ENCODE measurements at places on chromosomes 16 and 17.

- DNase-seq: peak; percentile 73
- peaks cover 2% of the 10 kb centered on the region for H3K4me1 ChIP-seq
- H3K4me3 ChIP-seq: peak overlapping the region; percentile 25
- H3K27ac ChIP-seq: no peak overlapping the region
Observed at GRCh38 chr16:68590201-68590994, 51.3 kb downstream of the ZFP90 start.

DNA sequence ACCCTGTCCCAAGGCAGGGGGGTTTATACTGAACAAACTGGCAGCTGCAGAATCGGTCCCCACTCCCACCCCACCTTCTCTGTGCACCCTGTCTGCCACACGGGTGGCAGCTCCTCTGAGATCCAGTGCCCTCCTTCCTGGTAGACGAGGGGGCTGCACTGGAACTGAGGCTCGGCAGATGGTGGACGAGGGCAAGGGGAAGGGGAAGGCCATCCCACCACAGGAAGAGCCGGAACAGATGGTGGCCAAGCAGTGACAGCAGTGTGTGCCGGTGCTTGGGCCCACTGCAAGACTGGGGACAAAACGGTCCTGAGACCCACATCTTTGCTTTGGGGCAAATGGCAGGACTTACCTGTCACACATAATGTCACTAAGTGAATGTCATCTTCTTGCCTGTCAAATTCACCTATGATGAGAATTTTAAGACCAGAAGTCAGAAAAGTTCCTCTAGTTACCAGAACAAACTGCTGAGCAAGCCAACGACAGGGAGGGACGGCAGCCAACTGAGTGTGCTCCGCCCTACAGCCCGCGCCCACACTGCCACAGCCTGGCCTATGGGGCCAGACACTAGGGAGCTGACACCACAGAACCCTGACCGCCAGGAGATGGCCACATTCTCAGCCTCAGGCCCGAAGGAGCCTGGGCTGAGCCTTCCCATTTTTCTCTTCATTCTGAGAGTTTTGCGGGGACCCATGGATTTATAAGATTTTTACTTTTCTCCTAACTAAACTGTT lies 14.4 kb downstream of the NTAN1 start:
- H3K4me1 ChIP-seq: no peaks in the 10 kb centered on the region
- H3K27me3 ChIP-seq: no peaks in the 10 kb centered on the region
- DNase-seq: no peak
- H3K36me3 ChIP-seq: peaks cover 13% of the 10 kb centered on the region
- no peak overlapping the region for H3K4me3 ChIP-seq

DNA sequence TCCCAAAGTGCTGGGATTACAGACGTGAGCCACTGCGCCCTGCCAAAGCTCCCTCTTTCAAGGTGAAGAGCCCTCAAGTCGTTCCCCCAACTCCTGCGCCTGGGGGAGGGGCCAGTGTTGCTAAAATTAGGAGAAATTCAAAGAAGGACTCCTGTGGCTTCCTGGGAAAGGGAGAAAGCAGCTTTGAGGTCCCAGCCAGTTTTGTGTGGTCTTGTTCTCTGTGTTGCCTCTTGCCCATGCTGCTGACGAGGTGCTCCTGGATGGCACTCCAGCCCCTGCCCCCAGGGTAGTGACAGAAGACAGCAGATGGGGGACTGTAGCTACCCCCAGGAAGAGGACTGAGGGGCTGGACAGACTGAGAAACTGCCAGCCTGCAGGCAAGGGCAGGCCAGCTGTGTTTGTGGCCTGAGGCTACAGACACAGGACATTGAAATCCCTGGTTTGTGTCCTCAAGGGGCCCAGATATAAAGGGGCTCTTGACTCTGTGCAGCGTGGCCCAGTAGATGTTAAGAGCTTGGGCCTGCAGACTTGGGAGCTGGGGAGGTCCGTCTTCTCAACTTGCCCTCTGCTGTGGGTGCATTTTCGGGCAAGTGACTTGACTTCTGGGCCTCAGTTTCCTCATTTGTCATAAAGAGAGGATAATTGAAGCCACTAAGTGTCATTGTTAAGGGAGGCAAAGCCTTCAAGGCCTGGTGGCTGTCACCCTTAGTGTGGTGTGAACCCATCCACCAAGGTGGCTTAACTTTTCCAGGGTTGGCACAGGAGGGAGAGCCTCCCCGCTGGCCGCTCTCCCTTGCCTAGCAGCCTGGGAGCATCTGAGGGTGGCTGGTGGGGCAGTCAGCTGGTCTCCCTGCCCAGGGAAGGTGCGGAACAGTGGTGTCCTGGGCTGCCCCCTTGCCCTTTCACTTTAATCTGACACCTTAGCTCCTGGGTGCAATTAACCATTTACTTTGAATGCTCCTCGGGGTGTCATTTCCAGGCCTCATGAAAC lies 4.1 kb downstream of the UBALD2 start:
- peak overlapping the region; percentile 96 for H3K27ac ChIP-seq
- H3K4me1 ChIP-seq: peaks cover 50% of the 10 kb centered on the region
- peak; percentile 63 for DNase-seq
- no peaks in the 10 kb centered on the region for H3K27me3 ChIP-seq
- H3K4me3 ChIP-seq: peak overlapping the region; percentile 88
- peaks cover 49% of the 10 kb centered on the region for H3K36me3 ChIP-seq

DNA sequence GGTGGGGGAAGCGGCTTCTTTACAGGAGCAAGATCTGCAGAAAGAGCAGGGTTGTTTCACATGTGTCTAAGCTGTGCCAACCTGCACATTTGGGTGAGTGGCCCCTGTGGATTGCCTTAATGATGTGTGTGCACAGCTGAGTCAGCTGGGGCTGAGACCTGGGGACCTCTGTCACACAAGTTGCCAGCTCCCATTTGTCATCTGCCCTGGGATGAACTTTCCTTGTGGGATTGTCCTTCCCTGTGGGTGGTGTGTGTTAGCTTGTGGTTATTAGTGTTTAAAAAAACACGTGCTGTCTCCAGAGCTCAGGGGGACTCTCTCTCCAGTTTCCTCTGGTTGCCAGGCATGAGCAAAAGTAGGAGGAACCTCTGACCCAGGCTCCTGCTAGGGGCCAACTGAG lies 400.5 kb upstream of the CCL2 start:
- no peaks in the 10 kb centered on the region for H3K36me3 ChIP-seq
- no peak for DNase-seq
- no peaks in the 10 kb centered on the region for H3K27me3 ChIP-seq

- peaks cover 9% of the 10 kb centered on the region for H3K27me3 ChIP-seq
- H3K4me3 ChIP-seq: no peak overlapping the region
- no peaks in the 10 kb centered on the region for H3K36me3 ChIP-seq
- no peak for DNase-seq
- peaks cover 2% of the 10 kb centered on the region for H3K4me1 ChIP-seq
Observed at GRCh38 chr17:39872751-39873150, 4.7 kb downstream of the ZPBP2 start.

GRCh38 chr16:2095315-2095853 lies 40.3 kb downstream of the PKD1 start:
- no peak overlapping the region for H3K27ac ChIP-seq
- H3K27me3 ChIP-seq: no peaks in the 10 kb centered on the region
- H3K36me3 ChIP-seq: no peaks in the 10 kb centered on the region
- no peak for DNase-seq

DNA sequence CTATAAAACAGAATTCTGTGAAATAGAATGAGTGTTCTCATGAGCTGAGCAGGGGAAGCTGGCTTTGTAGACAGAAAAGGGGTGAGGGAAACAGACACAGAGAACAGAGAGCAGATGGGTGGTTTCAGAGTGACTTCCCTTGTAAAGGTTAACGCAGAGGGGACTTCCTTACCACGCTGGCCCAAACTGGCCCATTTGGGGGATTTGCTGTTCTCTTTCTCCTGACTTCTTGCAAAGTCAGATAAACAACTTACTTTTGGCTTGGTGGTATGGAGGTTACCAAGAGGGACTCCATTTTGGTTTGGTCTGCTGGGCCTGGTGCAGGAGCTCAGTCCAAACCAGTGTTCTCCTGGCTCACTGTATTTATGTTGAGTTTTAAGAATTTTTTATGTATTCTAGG lies 48.4 kb downstream of the SEC14L1 start:
- peaks cover 36% of the 10 kb centered on the region for H3K4me1 ChIP-seq

DNA sequence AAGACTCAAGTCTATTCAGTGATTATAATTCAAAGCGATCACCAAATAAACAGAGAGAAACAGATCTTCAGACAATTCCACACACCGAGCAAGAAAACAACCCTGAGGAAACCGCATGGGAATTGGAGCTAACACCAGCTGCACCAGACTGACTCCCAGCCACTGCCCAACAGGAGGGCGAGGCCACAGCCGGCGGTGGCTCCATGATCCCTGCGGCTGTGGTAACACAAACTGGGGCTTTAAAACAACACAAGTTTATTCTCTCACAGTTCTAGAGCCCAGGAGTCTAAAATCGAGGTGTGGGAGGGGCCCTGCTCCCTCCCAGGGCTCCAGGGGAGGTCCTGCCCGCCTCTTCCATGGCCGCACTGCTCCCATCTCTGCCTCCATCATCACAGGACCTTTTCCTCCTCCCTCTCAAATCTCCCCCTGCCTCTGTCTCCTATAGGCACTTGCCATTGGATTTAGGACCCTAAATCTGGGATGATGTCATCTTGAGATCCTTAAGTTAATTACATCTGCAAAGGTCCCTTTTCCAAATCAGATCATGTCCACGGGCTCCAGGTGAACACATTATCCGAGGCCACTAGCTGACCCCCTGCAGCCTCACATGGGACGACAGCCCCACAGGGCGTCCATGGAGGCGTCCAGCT lies 9.7 kb upstream of the HEXD start:
- H3K4me1 ChIP-seq: peaks cover 6% of the 10 kb centered on the region

DNA sequence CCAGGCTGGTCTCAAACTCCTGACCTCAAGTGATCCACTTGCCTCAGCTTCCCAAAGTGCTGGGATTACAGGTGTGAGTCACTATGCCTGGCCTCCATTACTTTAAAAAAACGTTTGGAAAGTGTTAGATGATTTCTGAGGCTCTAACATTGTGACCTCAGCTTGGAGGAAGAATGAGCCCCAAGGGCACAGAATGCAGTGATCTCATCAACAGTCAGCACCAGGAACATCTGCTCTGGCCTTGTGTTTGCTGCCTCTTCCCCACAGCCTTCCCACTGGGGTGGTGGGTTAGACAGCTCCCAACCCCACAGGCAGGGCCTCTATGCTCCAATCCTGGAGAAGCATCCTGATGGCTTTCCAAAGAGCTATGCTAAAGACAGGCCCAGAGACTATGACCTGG lies 37.7 kb upstream of the SREBF1 start:
- no peak overlapping the region for H3K27ac ChIP-seq
- DNase-seq: no peak
- no peak overlapping the region for H3K4me3 ChIP-seq
- peaks cover 3% of the 10 kb centered on the region for H3K36me3 ChIP-seq
- H3K4me1 ChIP-seq: no peaks in the 10 kb centered on the region

- peak; percentile 77 for DNase-seq
- H3K27ac ChIP-seq: no peak overlapping the region
- no peaks in the 10 kb centered on the region for H3K4me1 ChIP-seq
- H3K27me3 ChIP-seq: no peaks in the 10 kb centered on the region
Observed at GRCh38 chr16:728131-728889, 1.4 kb downstream of the HAGHL start.

- H3K4me3 ChIP-seq: no peak overlapping the region
- DNase-seq: no peak
- peaks cover 11% of the 10 kb centered on the region for H3K4me1 ChIP-seq
- H3K36me3 ChIP-seq: peaks cover 7% of the 10 kb centered on the region
Observed at GRCh38 chr16:10325783-10326543, 59.9 kb upstream of the ATF7IP2 start.

DNA sequence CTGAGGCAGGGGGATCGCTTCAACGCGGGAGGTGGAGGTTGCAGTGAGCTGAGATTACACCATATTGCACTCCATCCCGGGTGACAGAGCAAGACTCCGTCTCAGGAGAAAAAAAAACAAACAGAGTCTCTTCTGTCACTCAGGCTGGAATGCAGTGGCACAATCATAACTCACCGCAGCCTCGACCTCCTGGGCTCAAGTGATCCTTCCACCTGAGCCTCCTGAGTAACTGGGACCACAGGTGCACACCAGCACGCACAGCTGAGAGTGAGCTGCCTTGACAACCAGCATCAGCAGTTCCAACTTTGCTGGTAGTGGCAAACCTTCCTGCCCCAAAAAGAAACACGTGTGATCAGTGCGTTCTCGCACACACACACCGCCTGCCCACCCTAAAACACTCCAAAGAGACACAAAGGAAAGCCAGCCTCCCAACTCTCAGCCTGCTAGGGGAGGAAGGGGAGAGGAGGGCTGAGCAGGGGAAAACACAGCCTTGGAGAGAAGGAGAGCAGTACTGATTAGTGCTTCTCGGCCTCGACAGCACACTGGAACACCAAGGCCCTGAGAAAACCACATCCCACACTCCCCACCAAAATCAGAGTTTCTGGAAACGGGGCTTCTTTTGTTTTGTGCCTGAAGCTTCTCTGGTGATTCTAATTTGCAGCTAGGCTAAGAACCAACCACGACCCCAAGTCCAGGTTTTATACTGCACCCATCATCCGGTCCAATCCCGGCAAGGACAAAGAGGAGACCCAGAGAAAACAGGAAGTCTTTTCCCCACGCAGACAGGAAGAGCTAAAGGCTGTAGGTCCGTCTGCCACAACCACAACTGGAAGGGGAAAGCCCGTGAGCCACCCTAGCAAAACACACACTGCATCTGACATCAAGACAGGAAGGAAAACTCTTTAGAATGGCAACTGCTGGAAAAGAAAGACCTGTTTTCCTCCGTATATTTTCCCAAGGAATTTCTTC lies 28.8 kb downstream of the ZCCHC14 start:
- H3K4me1 ChIP-seq: peaks cover 18% of the 10 kb centered on the region
- H3K27ac ChIP-seq: no peak overlapping the region
- H3K27me3 ChIP-seq: peaks cover 13% of the 10 kb centered on the region
- H3K36me3 ChIP-seq: no peaks in the 10 kb centered on the region

DNA sequence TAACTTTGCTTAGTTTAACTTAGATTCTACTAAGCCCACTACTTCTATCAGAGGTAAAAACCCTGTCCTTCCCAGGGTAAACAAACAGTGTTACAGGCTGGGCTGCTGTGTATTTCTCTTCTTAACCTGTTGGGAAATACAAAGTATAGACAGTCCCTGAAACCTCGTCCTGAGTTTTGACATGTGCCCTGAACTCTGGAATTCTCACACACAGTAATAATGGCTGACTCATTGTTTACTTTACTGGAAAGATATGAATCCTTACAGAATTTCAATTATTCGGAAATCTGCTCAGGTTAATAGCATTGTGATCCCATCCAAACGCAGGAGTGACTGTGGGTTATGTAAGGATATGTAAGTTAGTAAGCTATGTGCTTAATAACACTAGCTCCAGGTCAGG lies 199.1 kb downstream of the TMEM114 start:
- H3K27me3 ChIP-seq: no peaks in the 10 kb centered on the region
- no peaks in the 10 kb centered on the region for H3K4me1 ChIP-seq

GRCh38 chr17:63774141-63774968 lies at the start of gene DDX42:
Gene DDX42 (plus strand): TSS chr17:63774170. CDS start chr17:63787050, 12,880 bp downstream.
- peak within 1 kb of the TSS; percentile 91 for H3K4me3 ChIP-seq
- peaks cover 37% of the 10 kb centered on the region for H3K4me1 ChIP-seq
- peak; percentile 89 for DNase-seq
- H3K27ac ChIP-seq: peak within 1 kb of the TSS; percentile 97

DNA sequence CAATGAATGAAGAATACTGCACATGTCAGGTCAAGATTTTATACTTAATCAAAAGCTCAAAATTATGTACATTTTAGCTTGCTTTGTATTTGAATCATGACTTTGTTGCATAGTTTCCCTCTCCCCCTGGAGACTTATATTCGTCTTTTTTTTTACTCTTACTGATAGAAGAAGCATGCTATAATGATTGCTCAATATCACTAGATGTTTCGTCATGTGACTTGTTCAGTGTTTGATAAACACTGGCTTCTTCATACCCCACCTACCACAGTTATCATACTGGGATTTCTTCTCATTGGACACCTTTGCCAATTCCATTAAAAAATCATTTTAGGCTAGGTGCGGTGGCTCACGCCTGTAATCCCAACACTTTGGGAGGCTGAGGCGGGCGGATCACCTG lies 148.7 kb downstream of the FTO start:
- H3K4me3 ChIP-seq: no peak overlapping the region
- H3K4me1 ChIP-seq: peaks cover 5% of the 10 kb centered on the region
- DNase-seq: no peak
- peaks cover 7% of the 10 kb centered on the region for H3K36me3 ChIP-seq
- H3K27me3 ChIP-seq: no peaks in the 10 kb centered on the region
